ENCODE measurements at places on chromosomes 2 and 18.

DNA sequence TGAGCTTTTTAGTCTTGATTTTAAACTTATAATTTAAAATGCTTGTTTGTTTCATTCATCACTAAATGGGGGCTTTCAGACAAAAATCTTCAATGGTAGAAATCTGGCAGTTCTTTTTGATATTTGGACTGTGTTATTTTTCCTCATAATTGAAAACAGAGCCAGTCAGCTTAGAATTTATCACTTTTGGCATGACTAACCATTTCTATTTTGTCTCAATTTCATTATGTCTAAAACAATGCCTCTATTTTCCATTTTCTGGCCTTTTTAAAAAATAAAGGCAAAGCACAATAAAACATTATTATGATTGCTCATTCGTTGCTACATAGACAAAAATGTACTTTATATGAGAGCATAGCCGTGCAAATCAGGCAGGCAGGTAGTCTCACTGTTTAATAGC is 434.5 kb downstream of the XIRP2 start:
- no peak for DNase-seq

DNA sequence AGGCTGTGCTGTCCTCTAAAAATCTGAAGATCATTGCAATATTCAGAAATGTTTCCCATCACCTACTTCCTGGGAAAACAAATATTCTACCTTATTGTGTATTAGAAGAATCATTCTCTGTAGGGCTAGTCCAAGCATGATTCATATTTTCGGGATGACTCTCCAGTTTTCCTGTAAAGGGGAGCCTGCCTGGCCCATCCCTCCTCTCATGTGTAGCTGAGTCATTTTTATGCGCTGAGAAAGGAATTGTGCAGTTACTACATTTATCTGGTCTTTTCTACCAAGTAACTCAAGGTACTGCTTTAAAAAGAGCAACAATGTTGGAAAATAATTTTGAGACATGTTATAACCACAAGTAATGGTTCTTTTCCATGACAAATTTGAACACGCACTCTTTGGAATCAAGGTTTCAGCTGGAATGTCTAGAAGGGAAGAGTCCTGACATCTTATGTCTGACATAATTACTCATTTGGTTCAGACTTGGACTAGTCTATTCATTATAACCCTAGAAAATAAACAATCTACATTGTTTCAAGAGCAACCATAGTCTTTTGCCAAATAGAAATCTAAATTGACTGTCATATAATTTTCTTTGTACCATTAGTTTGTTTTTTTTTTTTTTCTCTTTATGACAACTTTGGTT is 6.6 kb downstream of the DSG3 start:
- no peak for DNase-seq

DNA sequence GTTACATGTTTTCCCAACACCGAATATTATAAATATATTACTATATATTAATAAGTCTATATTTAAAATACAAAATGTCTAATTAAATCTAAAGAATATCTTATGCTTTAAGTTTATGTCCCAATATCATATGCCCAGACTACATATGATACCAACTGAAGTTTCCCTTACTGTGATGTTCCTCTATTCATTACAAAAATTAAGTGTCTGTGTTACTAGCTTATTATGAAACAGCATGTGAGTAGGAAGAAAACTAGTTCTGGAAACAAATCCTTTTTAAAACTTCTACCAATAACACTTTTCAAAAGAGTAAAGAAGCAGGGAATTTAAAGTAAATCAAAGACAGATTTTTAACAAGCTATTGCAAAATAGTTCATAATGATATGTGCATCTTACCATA is 17.8 kb downstream of the HNRNPLL start:
- no peak for DNase-seq

DNA sequence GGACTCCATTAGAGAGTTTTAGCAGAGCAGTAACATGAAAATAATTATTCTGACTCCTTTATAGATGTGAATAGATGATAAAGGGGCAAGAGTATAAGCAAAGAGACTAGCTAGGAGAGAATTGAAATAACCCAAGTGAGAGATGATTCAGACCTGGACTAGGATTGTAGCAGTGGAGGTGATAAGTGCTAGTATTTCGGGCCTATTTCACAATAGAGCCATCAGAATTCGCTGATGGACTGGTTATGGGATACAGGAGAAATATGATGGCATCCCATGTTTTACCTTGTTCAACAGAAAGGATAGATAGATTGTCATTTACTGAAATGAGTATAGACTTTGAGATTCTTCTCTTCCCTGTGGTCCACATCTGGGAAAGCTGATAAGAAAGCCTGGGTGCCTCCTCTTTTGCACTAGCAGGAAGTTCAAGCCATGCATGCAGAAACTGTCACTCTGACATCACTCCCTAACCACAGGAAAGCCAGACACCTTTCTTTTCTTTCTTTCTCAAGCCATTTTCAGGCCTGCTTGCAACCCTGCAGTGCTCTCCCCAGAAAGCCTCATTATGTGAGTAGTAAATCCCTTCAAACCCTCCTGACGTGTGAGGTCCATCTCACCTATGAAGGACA is 25.3 kb downstream of the DYNAP start:
- DNase-seq: no peak

GRCh38 chr2:60442608-60443007 is 110.8 kb downstream of the BCL11A start:
- no peak for DNase-seq

- no peak for DNase-seq
These were observed 22.0 kb upstream of the ODC1 start for GRCh38 chr2:10469955-10470608.

GRCh38 chr2:46164529-46165301 is 132.5 kb upstream of the EPAS1 start:
- no peak for DNase-seq

Measured in cortex of kidney (tissue), 1 donor.